ENCODE measurements at places on chromosomes 7 and 10.

GRCh38 chr7:28855538-28856217 is 102.5 kb downstream of the TRIL start:
- no peak for DNase-seq

- DNase-seq: no peak
Observed at GRCh38 chr7:138370956-138371355, 89.1 kb upstream of the TRIM24 start.

GRCh38 chr10:78162853-78163252 is 129.2 kb downstream of the RPS24 start:
- no peak for DNase-seq

- no peak for DNase-seq
Observed at GRCh38 chr10:42795701-42796100, 13.1 kb downstream of the BMS1 start.

- DNase-seq: no peak
Observed at GRCh38 chr7:55148571-55148970, 129.8 kb downstream of the EGFR start.

DNA sequence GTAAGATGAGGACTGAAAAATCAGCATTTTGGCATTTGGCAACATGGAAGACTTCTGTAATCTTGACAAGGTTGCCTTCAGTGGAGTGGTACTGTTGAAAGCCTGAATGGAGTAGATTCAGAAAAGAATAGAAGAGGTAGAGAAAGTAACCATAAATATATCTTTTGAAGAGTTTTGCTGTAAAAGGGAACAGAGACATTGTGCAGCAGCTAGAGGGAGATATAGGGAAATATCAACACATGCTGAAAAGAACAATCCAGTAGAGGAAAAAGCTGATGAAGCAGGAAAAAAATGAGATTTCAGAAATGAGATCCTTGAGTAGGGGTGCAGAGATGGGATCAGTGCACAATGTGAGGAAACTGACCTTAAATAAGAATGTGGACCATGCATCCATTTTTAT is 60.0 kb downstream of the RAPGEF5 start:
- no peak for DNase-seq

DNA sequence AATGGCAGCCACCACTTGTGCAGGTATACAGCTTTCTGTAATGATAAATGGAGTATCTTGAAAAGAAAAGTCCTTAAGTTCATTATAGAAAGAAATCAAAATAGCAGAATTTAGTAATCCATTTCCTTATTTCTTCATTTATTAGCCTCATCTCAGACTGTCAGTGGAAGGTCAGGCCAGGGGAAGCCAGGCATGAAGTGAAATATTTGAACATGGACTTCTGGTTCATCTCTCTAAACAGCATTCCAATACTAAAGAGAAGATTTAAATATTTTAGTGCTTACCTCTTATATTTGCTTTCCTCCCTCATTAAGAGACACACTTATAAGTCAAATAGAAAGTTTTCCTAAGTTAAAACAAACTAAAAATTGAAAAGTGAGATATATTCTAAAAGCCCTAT is 26.8 kb downstream of the TRDMT1 start:
- DNase-seq: no peak
